Smooth muscle cell of the pulmonary artery (primary cell): ENCODE measurements at places on chromosomes 3 and 15. TPM values are rescaled to one million over a fixed set of nuclear protein-coding genes. Genes with fewer than 3 reads are reported as not detected.

ECE2 gene
- 0.17 TPM in 1 of 2 replicates, not detected in the other for total RNA-seq

CATSPER2 gene
- total RNA-seq, result 1.3 and 2.0 TPM in 2 replicates

EPHA3 gene
- total RNA-seq, result 0.99 and 6.7 TPM in 2 replicates

ADPRH gene
- total RNA-seq, result 4.5 and 4.8 TPM in 2 replicates

CSTA gene
- 1.2 TPM in 1 of 2 replicates, not detected in the other for total RNA-seq

SMAD6 gene
- total RNA-seq, result 20.8 and 27.9 TPM in 2 replicates

TTC21A gene
- 3.2 and 6.8 TPM in 2 replicates for total RNA-seq

ABHD17C gene
- 8.8 and 9.6 TPM in 2 replicates for total RNA-seq

SEMA3B gene
- total RNA-seq, result 17.2 and 25.6 TPM in 2 replicates

CLRN1 gene
- not detected in 2 replicates for total RNA-seq

SLC27A2 gene
- 0.26 TPM in 1 of 2 replicates, not detected in the other for total RNA-seq

ST8SIA2 gene
- total RNA-seq, result 0.13 TPM in 1 of 2 replicates, not detected in the other

RTP1 gene
- total RNA-seq, result not detected in 2 replicates

PRSS50 gene
- not detected in 2 replicates for total RNA-seq

RARRES1 gene
- 8.0 and 10.9 TPM in 2 replicates for total RNA-seq

CCR9 gene
- not detected in 2 replicates for total RNA-seq
